Renal pelvis (tissue), 12 donors: ENCODE measurements at places on chromosomes 2 and 18.

DNA sequence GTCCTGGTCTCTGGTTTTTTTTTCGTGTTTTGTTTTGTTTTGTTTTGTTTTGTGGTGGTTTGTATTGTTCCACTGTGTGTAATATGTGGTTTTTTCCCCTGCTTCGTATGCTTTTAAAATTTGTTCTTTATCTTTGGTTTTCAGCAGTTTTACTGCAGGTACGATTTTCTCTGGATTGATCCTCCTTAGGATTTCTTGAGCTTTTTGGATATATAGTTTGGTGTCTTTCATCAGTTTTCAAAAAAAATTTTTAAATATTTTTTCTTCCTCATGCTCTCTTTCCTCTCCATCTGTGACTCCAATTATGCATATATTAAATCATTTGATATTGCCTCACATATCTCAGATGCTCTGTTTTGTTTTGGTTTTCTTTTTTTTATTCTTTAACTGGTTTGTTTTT is 78.0 kb downstream of the SPOPL start:
- DNase-seq: no peak

- DNase-seq: no peak
These were observed 8.8 kb downstream of the SIX2 start for GRCh38 chr2:45000341-45000901.

DNA sequence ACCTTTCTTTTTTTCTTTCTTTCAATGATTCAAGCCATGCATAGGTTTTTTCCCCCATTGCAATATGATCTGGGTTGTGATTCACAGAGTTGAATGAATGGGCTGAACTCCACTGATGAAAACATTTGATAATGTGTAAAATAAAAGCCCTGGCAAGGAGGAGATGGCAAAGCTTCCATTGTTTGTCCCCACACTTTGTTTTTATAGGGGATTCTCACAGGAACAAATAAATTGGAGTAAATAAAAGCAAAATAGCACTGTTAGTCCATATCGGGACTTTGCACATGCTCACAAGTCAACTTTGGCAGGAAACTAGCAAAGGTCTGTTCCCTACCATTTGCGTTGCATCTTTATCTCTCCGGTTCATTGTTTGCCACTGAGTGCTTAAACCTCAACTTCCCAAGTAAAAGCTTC is 55.7 kb downstream of the MEIS1 start:
- DNase-seq: no peak

- no peak for DNase-seq
These were observed 100.1 kb downstream of the PLCL1 start for GRCh38 chr2:197904446-197904845.

DNA sequence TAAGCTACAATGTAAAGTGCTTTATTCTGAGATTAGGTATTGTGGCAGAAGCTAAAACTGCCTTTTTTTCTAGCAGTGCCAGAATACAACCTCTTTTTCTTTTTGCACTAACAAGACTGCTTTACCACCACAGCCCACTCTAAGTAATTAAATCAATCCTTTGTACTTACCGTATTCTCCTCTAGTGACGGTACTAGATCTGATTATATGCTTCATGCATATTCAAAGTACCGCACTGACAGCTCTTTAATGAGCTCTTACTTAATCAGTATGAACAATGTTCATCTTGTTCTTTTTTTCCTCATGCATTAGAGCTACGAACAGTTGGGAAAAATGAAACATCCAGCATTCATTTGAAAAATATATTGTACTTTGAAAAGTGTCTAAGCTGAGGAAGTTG is 16.1 kb upstream of the OTX1 start:
- no peak for DNase-seq

DNA sequence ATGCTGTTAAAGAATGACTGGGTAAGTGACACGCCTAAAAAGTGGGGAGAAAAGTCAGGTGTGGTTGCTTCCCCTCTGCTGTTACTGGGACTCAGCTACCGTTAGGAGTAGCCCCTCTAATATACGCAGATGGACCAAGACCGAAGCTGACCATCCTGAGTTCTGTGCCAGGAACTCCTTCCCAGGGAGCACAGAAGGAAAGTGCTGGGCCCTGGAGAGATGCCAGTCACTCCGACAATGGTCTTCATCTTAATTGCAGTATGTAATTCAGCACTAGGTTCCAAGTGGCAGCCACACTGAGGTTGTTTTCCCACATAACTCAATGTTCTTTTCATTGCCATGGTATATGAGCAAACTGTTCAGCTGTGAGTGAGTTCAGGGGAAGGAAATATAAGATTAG is 19.6 kb upstream of the TMEM200C start:
- DNase-seq: no peak

GRCh38 chr18:71827301-71827700 is 716.8 kb downstream of the CBLN2 start:
- DNase-seq: no peak

DNA sequence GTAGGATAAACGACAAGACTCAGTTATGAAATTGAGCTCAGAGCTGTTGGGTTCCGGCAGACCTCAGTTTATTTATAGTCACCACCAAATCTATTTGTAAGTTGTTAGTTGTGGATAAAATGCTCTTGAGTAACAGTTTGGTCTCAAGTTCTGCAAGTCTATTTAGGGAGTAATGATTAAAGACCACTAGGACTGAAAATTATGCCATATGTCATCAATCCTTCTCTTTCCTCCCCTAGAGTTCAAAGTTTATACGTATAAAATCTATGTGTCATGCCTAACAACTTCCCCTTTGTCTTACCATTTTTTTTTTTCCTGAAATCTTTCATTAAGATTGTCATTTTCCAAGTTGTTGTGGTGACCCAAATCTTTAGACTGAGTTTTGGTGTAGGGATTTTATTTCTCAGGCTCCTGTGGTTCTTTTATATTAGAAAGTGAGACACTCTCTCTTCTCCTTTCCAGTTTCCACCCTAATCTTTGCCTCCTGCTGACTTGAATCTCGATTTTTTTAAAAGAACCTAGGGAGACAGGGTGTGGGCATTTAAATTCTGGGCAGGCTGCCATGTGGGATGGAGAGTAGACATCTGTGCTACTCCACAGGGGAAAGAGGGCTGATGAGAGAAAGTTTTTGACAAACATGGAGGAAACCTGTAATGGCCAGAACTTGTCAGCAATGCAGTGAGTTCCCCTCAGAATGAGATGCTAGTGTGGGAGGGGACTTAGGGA is 51.0 kb downstream of the LAMA3 start:
- no peak for DNase-seq

- no peak for DNase-seq
These were observed 6.9 kb downstream of the HSBP1L1 start for GRCh38 chr18:79971211-79971952.

DNA sequence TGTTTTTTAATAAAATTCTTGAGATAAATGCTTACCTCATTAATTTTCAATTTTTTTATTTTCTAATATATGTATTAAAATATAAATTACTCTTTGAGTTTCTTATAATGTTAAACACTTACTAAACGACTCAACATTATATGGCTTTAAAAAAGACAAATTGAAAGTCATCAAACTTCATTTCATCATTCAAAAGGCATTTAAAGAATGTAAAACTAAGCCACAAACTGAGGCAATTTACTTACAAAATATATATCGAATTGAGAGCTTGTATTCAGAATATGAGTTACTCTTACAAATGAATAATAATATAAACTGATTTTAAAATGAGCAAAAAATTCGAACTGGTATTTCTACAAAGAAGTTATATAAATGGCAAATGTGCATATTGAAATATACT is 1262.2 kb upstream of the PIK3C3 start:
- DNase-seq: no peak

DNA sequence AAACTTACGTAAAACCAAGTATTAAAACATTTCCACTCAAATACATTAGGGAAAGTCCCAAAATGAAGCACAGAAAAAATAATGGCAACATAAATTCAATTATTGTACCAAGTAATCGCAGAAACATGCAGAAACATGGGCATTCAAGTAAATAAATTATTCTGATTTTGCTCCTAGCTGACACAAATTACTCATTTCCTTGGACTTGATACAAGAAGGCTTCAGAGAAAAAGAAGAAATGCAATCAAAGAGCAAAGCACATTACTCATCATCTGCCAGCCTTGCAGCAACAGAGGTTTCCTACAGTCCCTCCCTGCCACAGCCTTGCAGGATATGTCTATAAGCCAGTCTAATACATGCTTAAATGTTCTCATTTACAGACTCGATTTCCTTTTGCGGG is 439.8 kb upstream of the LYPD1 start:
- no peak for DNase-seq

- DNase-seq: no peak
These were observed 589.2 kb upstream of the LRRTM1 start for GRCh38 chr2:80893711-80894110.

GRCh38 chr2:148122788-148123187 is 101.9 kb downstream of the MBD5 start:
- no peak for DNase-seq

- no peak for DNase-seq
These were observed 97.7 kb downstream of the CDC42EP3 start for GRCh38 chr2:37573451-37574388.

DNA sequence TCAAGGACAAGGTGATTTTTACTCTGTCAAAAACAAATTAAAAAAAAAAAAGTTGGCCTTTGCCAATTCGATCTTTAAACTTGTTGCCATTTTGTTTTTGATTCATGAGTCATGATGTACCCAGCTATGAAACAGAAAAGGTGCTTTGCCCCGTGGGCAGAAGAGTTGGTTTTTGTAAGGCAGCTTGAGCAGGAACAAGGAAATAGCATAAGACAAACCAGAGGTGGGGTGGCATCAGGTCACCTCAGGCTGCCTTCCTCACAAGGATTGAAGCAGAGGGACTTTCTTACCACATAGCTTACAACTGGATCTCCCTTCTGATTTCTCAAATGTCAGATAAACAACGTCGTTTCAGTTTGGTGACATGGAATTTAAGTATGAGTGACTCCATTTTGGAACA is 123.8 kb downstream of the ARL4C start:
- no peak for DNase-seq

- no peak for DNase-seq
These were observed 61.9 kb upstream of the ALPP start for GRCh38 chr2:232316461-232317330.

DNA sequence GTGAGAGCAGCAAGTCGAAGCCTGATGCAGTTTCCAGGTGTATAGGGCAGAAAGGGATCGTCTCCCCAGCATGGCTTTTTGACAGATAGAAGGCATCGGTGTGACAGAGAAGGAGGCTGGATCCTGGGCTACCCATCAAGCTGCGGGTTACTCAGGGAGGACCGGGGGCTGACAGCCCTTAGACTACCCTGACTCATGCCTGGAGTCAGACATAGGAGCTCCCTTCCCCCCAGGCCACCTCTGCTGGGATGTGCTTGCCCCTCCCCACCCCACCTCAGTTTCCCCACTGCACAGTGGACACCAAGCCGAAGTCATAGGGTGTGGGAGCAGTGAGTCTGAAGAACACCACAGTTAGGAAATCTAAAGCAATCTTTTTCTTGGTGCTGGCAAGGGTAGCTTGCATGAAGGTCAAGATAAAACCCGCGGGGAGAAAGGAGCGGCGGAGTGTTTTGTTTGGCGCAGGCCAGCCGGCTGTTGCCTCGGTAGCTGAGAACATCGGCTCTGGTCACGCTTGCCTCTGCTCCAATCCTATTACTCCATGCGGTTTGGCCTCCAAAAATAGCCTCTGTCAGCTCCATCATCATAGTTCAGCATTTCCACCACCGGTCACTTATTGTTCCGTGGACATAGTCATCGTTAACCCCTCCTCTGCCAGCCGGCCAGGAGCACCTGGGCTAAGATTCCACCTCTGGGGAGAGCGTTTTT is 169.2 kb upstream of the GLI2 start:
- no peak for DNase-seq

GRCh38 chr2:15989559-15989958 is 49.2 kb downstream of the MYCN start:
- DNase-seq: no peak

DNA sequence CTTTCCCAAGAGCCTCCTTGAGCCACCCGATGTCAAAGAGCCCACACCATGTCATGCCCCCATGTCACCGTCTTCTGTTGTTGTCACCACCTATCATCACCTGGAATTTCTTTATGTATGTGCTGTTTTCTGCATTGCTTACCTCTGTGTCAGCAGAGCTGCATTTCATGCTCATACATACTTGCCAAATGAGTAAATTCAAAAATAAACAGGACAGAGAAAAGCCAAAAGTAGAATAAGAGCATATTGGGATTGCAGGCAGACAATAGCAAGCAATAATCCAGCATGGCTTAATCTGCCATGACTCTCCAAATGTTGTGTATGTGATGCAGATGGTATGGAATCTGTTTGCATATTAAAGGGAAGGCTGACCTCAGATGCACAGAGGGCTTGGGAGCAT is 15.3 kb upstream of the RGPD4 start:
- DNase-seq: no peak

DNA sequence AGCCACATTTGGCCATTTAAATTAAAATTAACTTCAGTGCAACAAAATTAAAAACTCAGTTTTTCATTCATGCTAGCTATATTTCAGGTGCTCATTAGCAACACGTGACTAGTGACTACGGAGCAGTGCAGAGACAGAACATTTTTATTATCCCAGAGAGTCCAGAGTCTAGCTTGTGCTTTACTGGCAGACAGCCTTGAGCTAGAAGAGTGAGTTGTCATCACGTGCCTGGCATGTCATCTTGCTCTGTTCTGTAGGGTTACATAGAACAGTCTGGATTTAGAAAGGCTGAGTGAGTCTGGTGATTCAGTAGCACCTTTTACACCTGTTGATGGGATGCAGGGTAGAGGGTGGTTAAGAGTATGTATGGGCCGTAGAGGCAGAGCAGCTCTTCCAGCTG is 136.9 kb upstream of the IL1R2 start:
- DNase-seq: no peak

GRCh38 chr2:166188084-166188483 is 60.3 kb upstream of the SCN1A start:
- no peak for DNase-seq

- DNase-seq: no peak
These were observed 927.5 kb downstream of the ERBB4 start for GRCh38 chr2:211611061-211611518.

GRCh38 chr2:108382196-108382595 is 4.4 kb downstream of the SULT1C4 start:
- DNase-seq: no peak

DNA sequence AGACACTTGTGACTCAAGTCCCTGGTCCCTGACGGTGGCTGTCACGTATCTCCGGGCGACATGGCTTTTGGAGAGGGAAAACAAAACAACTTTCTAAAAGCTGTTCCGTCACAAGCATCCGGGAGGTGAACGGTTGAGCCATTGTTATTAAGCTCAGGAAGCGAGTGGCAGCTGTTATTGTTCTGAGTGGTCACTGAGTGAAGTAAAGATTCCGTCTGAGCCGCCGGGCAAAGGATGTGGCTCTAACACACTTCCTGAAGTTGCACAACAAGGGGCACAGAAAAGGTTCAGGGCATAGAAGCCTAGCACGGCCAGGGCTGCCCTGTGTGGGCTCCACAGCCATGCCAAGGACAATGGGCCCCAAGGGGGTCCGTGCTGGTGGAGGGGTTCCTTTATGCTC is 24.3 kb downstream of the INPP5D start:
- no peak for DNase-seq

GRCh38 chr2:101356521-101356920 is 30.8 kb downstream of the CREG2 start:
- no peak for DNase-seq
